Testis (tissue), 5 donors: ENCODE measurements at places on chromosomes 3 and 15. TPM values are rescaled to one million over a fixed set of nuclear protein-coding genes. Genes with fewer than 3 reads are reported as not detected.
A peak's percentile ranks its signal among the peaks of the same experiment; 100 is the strongest.

GRCh38 chr3:113212150-113212843 is 940 bp downstream of the BOC start:
- no peaks in the 10 kb centered on the region for H3K27me3 ChIP-seq
- peak; percentile 45 for DNase-seq
- H3K27ac ChIP-seq, result peak overlapping the region; percentile 93

DNA sequence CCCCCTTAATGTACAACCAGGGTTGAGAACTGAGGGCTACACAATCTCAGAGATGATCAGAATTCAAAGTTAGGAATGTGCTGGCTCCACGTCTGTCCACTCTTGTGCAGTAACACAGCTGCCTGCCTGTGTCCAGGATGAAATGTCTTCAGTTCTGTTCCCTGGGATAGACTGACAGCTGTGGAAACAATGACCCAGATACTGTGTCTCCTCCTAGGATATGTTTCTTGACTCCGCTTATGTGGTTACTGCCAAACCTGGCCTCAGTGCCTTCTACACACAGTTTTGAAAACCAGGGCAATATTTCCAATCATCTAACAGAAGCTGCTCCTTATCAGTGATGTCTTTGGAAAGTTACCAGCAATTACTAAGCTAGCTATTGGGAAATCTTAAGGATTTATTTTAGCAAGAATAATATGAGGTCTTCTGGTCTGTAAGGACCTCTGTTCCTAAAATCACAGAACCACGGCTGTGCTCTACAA is 67.6 kb downstream of the NOX5 start:
- no peaks in the 10 kb centered on the region for H3K36me3 ChIP-seq
- no peak for DNase-seq
- H3K4me1 ChIP-seq, result peaks cover 18% of the 10 kb centered on the region
- peak overlapping the region; percentile 12 for H3K27ac ChIP-seq
- H3K4me3 ChIP-seq, result no peak overlapping the region
- no peaks in the 10 kb centered on the region for H3K27me3 ChIP-seq

DNA sequence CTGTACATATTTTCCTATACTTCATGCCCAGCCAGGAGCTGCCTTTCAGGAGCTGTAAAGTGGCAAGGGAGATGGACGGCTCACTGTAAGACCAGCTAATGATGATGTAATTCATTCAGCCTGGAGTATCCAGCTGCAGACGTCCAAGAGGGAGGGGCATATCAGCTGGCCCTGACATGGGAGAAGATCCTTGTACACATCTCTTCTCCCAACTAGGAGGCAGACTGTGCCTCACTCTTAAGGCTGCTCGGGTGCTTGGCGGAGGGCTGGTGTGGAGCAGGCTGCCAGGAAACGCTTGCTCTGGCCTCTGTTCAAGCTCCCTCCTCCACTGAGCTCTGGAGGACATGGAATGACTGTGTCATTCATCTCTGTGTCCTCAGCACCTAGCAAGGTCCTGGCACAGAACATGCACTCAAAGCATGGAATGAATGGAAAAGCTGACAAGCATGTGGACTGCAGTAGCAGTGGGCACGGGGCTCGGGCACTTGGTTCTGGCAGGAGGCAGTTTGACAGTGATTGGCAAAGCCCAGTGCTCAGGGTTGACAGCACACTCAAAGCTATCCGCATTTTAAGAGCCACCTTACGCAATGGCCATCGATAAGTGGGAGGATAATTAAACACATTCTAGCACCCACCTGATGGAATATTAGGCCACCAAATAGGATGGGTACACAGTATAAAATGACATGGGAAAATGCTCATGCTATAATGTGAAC is 72.4 kb downstream of the TBC1D2B start:
- no peak overlapping the region for H3K27ac ChIP-seq
- DNase-seq, result peak; percentile 86
- no peak overlapping the region for H3K4me3 ChIP-seq
- H3K27me3 ChIP-seq, result no peaks in the 10 kb centered on the region

DNA sequence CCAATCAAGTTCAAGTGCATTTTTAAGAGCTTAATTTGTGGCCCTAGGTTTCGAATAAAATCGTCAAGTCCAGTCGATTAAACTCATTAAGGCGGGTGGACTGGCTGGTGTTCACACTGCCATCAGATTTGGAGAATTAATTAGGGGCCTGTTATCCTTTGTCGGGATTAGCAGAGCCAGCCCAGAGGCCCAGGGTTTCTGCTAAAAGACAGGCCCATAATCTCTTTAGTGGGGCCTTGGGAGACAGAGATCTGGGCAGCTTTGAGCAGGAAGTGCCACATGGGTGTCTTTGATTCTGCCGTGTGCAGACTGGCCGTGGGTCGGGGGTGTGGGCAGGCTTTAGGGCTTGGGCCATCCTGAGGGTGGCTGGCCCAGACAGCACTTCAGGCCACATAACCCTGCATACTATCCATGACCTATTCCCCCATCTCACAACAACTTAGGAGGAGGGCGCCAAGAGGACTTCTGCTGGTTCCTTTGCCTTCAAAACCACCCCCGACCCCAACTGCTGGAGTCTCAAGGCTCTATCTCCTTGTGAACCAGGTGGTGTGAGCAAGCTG is 94.7 kb downstream of the PLXNA1 start:
- no peaks in the 10 kb centered on the region for H3K36me3 ChIP-seq
- H3K27ac ChIP-seq, result no peak overlapping the region
- DNase-seq, result no peak

- H3K4me1 ChIP-seq, result no peaks in the 10 kb centered on the region
- H3K27ac ChIP-seq, result no peak overlapping the region
- no peak for DNase-seq
- no peaks in the 10 kb centered on the region for H3K36me3 ChIP-seq
Observed at GRCh38 chr3:62761711-62762110, 113.5 kb downstream of the CADPS start.

GRCh38 chr3:194355379-194355778 is 4.3 kb upstream of the CPN2 start:
- no peak overlapping the region for H3K4me3 ChIP-seq
- H3K27ac ChIP-seq, result no peak overlapping the region
- H3K4me1 ChIP-seq, result peaks cover 10% of the 10 kb centered on the region
- H3K36me3 ChIP-seq, result no peaks in the 10 kb centered on the region
- no peaks in the 10 kb centered on the region for H3K27me3 ChIP-seq

DNA sequence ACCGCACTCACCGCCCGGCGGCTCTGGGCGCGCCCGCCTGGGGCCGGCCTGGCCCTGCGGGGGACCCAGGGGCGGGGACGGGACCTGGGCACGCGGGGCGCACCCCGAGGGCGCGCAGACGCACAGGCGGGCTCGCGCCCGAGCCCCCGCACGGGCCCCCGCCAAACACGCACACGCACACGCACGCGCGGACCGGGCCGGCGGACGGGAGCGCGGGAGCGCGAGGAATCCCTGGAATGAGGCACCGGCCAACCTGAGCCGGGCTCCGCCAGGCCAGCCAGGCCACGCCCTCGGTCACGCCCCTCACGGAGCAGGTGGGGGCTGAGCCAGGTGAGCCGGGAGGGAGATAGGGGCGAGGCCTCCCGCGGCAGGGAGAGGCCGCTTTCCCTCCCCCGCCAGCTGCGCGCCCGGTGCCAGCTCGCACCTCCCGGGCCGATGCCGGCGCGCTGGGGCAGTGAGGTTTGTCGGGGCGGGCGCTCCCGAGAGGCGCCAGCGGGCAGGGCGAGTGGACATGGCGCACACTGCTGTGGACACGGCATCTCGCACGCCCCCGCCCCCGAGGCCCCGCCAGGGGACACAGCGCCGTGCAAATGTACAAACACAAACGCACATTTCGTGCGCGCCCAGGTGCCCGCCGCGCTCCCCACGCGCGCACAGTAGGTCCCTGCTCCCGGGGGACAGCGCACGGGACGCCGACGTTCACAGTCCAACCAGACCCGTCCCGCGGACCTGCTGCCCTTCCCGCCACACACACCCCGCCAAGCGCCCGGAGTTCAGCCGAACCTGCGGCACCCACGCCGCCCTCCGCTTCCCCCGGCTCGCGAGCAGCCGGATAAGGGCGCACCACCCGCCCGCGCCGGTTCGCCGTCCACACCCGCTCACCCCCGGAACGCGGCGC is 75.9 kb upstream of the VGLL4 start:
- peaks cover 9% of the 10 kb centered on the region for H3K4me1 ChIP-seq
- DNase-seq, result peak; percentile 91
- H3K27ac ChIP-seq, result peak overlapping the region; percentile 90
- H3K36me3 ChIP-seq, result no peaks in the 10 kb centered on the region
- peak overlapping the region; percentile 81 for H3K4me3 ChIP-seq

GRCh38 chr3:152513301-152513960 is 244.7 kb downstream of the MBNL1 start:
- DNase-seq, result no peak
- no peaks in the 10 kb centered on the region for H3K27me3 ChIP-seq
- H3K4me3 ChIP-seq, result no peak overlapping the region
- H3K4me1 ChIP-seq, result no peaks in the 10 kb centered on the region
- H3K27ac ChIP-seq, result no peak overlapping the region

DNA sequence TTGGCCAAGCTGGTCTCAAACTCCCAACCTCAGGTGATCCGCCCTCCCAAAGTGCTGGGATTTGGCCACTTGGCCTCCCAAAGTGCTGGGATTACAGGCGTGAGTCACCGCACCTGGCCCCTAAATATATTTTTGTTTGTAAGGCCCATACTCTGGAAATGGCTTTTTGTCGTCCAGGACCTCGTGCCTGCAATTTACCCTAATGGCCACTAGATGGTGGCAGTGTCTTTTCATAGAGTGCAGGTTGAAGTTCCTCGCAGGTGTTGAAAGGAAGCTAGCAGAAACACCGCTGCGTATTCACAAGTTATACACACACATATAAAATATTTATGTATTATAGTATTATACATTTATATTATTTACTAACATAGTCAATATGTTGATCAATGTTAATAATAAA is 97.2 kb downstream of the LRTM1 start:
- no peaks in the 10 kb centered on the region for H3K27me3 ChIP-seq
- no peaks in the 10 kb centered on the region for H3K4me1 ChIP-seq
- no peak for DNase-seq
- H3K4me3 ChIP-seq, result no peak overlapping the region

DNA sequence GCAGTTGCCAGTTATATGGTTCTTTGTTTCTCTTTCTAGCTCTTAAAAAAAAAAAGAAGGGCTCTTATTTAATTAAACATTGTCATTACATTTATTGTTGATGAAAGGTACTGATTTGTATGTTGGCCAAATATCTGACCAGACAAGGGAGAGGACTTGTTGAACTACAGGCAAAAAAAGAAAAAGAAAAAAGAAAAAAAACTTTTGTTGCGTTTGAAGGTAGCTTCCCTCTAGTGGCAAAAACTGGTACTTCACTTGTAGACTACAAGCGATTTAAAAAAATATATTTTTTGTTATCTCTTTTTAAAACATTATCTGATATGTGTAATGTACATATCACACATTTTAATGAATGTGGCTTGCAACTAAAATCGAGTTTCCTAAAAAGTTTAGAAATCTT is 280.6 kb downstream of the ROBO2 start:
- DNase-seq, result no peak
- no peak overlapping the region for H3K4me3 ChIP-seq
- H3K36me3 ChIP-seq, result no peaks in the 10 kb centered on the region
- H3K27me3 ChIP-seq, result no peaks in the 10 kb centered on the region

DNA sequence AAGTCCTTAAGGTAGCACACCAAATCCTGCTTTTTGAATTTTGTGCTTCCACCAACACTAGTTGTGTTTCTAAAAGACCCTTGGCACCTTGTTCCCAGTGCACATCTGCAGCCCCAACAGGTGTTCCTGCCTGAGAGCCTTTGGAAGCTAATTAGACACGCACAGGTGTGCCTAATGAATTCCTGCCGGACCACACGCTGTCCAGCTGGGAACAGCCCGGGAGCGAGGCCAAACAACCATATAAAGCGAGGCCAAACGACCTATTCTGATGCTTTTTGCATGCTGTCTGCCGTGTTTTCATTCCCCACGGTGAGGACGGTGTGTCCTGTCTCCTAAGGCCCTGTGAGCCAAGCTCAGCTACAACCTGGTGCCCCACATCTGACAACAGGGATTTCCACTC is 99.5 kb downstream of the ATG7 start:
- H3K27ac ChIP-seq, result no peak overlapping the region
- H3K4me1 ChIP-seq, result peaks cover 41% of the 10 kb centered on the region
- DNase-seq, result peak; percentile 48
- no peak overlapping the region for H3K4me3 ChIP-seq
- no peaks in the 10 kb centered on the region for H3K27me3 ChIP-seq

- H3K27me3 ChIP-seq, result no peaks in the 10 kb centered on the region
- H3K36me3 ChIP-seq, result no peaks in the 10 kb centered on the region
- no peak overlapping the region for H3K27ac ChIP-seq
- H3K4me3 ChIP-seq, result no peak overlapping the region
- H3K4me1 ChIP-seq, result no peaks in the 10 kb centered on the region
- no peak for DNase-seq
Observed at GRCh38 chr15:27850050-27850449, 249.1 kb downstream of the OCA2 start.

DNA sequence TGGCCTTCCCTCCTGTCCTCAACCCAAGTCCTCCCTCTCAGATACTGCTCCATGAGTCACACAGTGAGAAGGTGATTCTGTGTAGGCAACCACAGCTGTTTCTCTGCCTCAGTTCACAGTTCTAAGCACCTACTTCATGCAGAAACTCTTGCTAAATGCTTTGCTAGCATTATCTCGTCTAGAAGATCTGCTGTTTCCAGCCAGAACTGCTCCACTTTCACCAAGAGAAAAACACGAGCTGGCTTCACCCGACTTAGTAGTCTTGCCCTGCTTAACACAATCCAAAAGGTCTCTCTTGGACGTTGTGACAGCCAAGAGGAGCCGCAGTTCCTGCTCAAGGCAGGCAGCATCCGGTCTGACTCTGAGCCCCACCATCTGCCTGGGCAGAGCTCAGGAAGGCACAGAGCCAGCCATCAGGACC is 272.1 kb downstream of the UACA start:
- no peaks in the 10 kb centered on the region for H3K27me3 ChIP-seq
- H3K36me3 ChIP-seq, result no peaks in the 10 kb centered on the region
- no peak for DNase-seq
- no peak overlapping the region for H3K4me3 ChIP-seq

DNA sequence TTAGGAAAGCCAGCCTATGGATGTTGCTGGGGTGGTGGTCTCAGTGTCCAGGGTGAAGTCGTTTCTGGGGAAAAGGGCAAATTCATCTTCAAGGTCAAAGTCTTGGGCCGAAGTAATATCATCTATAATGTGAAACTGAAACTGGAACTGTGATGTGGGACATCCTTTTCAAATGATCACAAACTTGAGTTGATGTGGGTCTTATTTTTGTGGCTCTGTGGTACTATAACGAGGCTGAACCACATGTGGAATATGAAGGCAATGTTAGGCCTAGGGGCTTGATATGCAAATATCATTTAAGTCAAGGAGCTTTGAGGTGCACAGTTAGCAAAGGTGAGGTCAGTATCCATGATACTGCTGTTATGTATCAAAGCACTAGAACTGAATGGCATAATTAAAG is 1.5 kb upstream of the CD200R1L start:
- H3K27ac ChIP-seq, result no peak overlapping the region
- H3K27me3 ChIP-seq, result no peaks in the 10 kb centered on the region
- no peak for DNase-seq

Gene TNFAIP8L3
- total RNA-seq, result 17.3 TPM

Gene LCTL
- total RNA-seq, result 0.19 TPM

Gene ITIH4
- total RNA-seq, result 16.8 TPM

Gene PARP15
- 4.8 TPM for total RNA-seq

Gene CLSTN2
- total RNA-seq, result 5.7 TPM

Gene SLC9C1
- total RNA-seq, result 9.8 TPM

Gene TM6SF1
- 3.0 TPM for total RNA-seq

Gene CMTM6
- 199 TPM for total RNA-seq

Gene C2CD4A
- total RNA-seq, result 0.12 TPM

Gene NR2E3
- 4.8 TPM for total RNA-seq

Gene GOLGA8J
- total RNA-seq, result 11.5 TPM

Gene SLC22A14
- 9.4 TPM for total RNA-seq

Gene SLC24A5
- total RNA-seq, result not detected

Gene THAP10
- total RNA-seq, result 6.5 TPM
